SJCRH30 (cell line): ENCODE measurements at places on chromosomes 16 and 17.

- DNase-seq = no peak
Observed at GRCh38 chr17:70288540-70289290, 119.4 kb downstream of the KCNJ2 start.

- no peak for DNase-seq
Observed at GRCh38 chr16:79982862-79983261, 382.3 kb upstream of the MAF start.

DNA sequence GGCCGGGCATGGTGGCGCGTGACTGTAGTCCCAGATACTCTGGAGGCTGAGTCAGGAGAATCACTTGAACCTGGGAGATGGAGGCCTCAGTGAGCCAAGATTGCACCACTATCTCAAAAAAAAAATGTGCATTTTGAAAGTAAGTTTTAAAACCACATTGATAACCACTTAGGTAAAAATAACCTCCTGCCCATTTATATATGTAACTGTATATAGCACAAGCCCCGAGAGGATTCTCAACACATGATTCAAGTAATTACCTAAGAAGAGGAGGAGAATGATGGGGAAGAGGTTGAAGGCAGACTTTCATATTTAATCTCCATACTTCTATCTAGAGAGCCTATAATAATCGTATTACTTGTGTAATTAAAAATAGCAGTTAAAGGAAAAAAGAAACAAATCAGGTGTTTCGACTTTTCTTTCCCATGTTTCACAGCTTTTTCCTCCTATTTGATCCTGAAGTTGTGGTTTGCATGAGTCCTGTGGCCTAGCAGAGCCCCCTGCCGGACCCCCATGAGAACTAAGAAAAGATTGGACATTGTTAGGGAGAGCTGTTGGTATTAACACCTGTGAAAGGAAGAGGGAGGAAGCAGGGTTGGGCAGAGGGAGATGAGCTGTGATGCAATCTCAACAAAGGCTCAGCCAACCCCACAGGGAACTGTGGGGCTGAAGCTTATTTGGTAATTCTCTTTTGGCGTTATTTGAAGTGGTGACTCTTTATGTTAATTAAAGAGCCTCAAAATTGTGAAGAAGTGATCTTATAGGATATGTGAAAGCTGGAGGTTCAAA lies 22.1 kb downstream of the PMFBP1 start:
- DNase-seq = peak; percentile 18

DNA sequence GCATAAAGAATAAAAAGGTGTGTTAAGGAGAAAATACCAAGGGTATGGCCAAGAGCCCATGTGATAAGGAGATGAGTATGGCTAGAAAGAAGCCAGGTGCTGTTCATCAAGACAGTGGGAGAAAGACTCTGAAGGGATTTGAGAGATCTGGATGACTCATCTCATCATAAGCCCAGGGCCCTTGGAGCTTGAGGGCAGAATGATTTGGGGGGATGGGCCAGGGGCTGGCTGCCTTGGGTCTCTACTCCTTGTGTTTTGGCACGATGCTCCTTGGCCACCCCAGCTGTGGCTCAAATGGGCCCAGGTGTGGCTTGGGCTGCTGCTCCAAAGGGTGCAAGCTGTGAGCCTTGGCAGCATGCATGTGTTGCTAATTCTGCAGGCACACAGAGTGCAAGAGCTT lies 14.5 kb upstream of the TNFRSF13B start:
- DNase-seq = no peak

GRCh38 chr17:50238601-50239280 lies 35.5 kb upstream of the TMEM92 start:
- no peak for DNase-seq

- no peak for DNase-seq
Observed at GRCh38 chr17:60493847-60494321, 32.2 kb downstream of the APPBP2 start.

GRCh38 chr16:52597073-52597771 lies 50.3 kb upstream of the TOX3 start:
- DNase-seq = no peak

DNA sequence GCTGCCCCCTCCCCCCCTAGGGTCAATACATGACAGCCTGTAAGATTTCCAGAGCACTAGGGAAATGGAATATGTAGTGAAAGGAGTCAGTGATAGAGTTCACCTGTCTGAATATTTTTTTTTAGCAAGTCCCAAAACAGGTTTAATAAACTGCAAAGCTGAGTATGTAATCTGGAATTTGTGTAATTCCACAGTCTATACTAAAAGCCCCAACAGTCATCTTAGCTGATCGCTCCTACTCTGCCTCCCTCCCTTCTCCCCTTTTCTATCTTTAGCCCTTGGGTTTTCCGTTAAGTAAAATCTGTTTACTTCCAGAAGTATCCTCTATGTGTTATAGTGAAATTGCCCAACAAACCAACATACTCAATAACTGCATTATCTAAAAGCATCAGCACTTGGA lies 3.5 kb downstream of the CDH13 start:
- DNase-seq = no peak

GRCh38 chr16:15757630-15758251 lies 99.1 kb downstream of the MYH11 start:
- DNase-seq = no peak

GRCh38 chr17:49779739-49780231 lies 8.7 kb upstream of the KAT7 start:
- peak; percentile 64 for DNase-seq

- DNase-seq = no peak
Observed at GRCh38 chr17:62017496-62017895, 47.6 kb downstream of the MED13 start.

DNA sequence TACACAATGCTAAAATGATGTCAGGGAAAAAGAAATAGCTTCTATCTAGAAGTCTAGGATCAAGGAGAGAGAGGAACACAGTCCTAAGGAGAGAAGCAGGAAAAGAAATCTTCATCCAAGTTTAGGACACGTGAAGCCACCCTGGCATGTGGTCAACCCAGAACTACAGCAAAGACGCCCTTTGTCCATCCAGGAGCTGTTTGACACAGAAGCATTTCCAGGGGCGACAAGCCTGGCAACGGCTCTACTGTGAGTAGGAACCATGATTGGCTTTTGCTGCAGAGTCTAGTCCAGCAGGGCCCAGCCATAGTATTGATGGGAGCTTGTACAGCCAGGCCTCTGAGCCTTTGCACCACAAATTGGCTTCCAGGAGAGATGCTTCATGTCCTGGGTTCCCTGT lies 185.4 kb upstream of the RPL38 start:
- DNase-seq = no peak

DNA sequence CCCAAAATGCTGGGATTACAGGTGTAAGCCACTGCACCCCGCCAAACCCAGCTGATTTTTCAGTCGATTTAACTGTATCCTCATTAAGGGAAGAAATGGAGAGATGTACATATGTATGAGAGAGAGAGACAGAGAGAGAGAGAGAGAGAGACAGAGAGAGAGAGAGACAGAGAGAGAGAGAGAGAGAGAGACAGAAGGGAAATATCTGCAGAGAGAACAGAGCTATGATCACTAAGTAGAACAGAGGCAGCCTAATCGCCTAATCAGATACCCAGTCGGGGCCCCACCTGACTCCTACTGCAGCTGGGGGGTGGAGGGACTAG lies 70.0 kb downstream of the RBBP6 start:
- DNase-seq = no peak

DNA sequence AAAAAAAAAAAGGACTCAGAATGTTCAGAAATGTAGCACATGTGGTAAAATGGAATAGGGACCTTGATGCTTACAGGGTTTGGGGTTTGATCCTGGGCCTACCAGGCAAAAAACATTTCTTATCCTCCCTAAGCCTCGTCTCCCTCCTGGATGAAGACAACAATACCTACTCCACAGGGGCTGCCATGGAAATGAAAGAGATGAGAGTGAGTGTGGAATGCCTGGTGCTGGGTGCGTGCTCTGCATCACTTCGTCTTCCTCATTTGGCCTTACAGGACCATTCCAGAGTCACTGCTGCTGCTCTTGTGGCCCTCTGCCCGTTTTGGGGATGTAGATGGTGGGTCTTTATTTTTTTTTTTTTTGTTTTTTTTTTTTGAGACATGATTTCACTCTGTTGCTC lies 692.9 kb upstream of the EEF2KMT start:
- DNase-seq = no peak

DNA sequence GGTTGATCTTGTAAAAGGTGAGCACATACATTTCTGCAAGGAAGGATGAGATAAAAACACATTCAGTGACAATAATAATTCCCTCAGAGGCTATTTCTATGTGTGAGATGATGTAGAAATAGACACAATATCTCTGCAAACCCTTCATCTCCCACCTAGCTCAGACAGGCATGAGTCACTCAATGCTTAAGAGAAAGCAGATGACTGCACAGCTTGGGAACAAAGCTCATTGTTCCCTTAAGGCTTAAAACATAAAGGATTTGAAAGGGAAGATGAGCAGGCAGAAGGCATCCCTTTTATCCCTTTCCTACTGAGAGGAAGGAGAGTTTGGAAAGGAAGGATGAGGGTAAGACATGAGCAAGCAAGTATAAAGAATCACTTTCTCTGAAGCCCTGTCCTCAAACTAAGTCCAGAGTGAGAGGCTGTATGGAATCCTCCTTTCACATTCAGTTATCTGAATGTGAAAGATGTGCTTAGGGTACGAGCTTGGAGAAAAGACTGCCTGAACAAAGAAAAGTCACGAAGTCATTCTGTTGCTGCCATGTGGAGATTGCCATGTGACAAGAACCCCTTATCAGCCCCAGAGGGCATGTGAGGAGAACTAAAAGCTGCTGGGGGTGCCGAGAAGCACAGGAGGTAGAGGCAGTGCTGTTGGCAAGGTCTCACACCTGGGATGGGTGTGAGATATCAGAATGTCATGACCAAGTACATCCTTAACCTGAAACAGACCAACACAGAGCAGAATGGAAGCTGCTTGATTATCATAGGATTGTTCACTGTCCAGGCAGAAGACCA lies 58.2 kb downstream of the CNTNAP4 start:
- DNase-seq = no peak

- DNase-seq = no peak
Observed at GRCh38 chr16:56744996-56745640, 15.2 kb downstream of the NUP93 start.

- DNase-seq = no peak
Observed at GRCh38 chr17:65593092-65593854, 31.8 kb upstream of the AXIN2 start.

DNA sequence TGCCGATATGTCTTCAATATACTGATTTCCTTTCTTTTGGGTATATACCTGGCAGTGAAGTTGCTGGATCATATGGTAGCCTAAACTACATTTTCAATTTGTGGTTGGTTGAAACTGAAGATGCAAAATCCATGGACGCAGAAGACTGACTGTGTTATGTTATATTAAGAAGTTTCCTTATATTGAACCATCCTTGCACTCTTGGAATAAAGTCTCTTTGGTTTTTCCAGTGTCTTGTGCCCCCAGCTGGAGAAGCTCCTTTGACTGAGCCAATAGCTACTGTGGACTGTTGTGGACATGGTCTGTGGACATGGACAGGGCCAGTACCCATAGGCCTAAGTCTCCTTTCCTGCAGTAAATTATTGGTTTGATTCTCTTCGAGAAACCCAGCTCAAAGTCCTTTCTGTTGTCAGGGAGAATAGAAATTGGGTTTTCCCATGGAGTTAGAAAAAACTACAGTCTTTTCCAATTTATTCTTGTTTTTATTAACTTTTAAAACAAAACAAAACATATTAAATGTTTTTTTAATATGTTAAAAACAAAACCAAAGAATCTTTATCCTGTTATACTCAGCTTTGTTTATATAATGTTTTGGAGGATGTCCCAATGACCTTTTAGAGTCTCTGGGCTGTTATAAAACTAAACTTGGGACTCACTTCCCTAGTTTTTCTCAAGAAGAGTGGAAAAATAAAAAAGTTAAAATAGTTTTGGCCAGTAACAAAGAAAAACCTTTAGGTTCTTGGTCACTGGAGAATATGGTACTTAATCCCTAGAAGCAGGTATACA lies 15.2 kb upstream of the IL34 start:
- DNase-seq = no peak

DNA sequence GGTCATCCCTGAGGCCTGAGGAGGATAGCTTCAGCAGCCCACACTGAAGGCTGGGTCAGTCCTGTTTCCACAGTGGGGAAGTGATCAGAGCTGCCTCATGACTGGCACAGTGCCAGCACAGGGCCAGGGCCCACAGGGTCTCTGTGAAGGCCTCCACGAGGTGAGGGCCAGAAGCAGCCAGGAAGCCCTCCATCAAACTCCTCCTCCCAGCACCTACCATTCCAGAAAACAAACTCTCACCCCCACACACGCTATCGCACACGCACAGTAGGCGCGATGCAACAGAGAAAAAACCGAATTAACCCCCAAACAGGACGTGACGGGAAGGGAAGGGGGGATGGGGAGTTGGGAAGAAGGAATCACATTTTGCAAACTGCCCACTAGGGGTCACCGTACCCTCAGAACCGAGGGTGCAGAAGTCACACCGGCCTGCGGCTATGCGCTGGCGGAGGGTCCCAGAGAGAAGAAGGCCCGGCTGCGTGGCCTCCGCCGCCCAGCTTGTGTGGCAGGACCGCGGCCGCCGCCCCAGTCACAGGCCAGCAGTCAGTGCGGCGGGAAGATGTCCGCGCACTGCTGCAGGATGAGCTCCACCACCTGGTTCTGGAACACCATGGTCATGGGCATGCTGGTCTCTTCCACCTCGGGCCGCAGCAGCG lies 37.6 kb downstream of the ARHGAP27 start:
- DNase-seq = peak; percentile 82

DNA sequence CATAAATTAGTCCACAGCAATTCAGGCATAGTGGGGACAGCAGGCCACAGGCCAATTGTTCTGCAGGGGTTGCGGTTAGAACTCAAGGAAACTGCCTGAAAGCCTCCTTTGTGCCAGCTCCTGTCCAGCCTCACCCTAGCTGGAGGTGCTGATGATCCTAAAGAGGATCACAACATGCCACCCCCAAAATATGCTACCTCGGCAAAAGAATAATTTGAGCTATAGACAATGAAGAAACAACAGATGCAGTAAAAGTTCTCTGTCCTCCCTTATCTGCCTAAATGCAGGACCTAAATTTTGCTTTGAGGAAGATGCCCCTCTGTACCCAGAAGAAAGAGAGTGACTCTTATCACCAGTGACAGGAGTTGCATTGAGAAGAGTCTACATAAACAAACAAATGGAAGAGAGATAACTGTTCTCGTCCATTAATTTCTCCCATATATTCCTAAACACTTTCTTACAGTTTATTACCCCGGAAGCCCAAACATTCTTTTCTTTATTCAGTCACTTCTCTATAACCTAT lies 14.7 kb downstream of the ALOX15 start:
- DNase-seq = no peak

DNA sequence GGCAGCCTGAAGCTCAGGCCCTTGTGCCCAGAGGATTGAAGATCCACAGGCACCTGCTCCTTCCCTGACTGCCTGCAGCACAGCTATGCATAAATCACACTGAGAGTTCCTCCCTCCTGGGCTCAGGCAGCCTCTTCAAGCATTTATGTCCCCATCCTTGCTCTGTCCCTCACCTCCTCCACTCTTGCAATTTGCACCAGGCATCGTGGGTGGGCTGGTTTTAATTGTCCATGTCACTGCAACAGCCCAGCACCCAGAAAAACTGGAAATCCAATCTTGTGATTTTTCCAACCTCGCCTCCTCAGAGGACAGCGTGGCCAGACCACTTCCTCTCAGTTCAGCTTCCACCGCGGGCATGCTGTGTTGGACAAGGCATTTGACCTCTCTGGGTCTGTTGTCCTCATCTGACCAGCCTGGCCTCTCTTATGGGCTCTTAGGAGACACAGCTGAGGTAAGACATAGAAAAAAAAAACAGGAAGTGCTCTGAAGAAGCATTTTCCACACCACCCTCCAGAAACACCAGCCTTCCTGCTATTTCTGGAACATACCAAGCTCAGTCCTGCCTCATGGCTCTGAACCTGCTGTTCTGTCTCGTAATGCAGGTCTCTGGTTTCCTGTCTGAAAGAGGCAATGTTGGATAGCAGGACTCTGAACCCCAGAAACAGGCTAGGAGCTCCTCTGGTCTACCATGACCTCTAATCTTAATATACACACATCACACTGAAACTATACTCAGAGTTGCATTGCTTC lies 8.3 kb downstream of the TMEM114 start:
- DNase-seq = peak; percentile 61
